ENCODE measurements at places on chromosomes 7 and 10.
A peak's percentile ranks its signal among the peaks of the same experiment; 100 is the strongest.

GRCh38 chr10:57247271-57247670 lies 886.2 kb upstream of the ZWINT start:
- no peak for DNase-seq

DNA sequence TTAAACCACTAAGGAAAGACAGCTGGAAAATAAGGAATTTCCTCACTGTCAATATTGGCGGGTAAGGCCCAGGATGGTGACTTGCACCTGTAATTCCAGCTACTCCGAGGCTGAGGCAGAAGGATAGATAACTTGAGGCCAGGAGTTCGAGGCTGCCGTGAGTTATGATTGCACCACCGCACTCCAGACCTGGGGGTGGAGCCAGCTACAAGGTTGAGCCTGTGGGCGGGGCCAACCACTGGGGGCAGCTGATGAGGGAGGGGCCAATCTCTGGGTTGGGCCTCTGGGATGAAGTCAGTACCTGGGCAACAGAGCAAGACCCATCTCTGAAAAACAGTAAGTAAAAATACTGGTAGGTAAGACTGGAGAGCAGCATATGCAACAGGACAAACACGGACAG lies 80.1 kb upstream of the ADO start:
- no peak for DNase-seq

DNA sequence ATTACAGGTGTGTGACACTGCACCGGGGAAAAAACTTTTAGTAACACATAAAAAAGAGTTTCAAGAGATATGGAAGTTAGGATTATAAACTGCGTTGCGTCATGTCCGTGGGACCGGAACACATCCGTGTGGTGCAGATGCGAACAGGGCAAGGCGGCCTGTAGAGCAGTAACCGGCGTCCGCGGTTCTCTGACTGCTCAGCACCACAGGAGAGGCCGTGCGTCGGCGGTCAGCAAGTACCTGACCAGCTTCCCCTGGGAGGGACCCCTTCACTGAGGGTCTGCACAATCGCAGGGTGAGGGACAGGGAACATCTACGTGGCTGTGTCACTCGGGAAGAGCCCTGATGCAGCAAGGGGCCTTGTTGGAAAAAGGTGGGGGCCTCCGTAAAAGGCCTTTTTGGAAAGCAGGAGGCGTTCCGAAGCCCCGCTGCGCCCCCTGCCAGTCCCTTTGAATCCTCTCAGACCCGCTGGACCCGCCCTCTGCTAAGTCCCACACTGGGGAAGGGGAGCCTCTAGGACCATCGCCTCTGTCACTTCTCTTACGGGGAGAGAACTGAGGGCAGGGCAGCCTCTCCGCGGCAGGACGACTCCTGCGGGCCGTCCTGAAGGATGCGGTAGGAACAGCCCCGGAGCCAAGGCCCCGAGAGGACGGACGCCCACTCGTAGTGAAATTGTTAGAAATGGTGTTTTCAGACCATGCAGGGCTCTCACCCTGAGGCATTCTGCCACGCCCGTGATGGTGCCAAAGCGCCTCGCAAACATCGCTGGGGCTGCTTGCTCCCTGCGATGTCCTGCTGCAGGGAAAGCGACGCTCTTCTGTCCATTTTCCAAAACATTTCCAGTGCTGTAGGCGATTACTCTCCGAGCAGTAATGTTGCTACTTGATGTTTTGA lies 771.6 kb upstream of the COBL start:
- no peak for DNase-seq

GRCh38 chr10:91614225-91614624 lies 18.6 kb downstream of the PPP1R3C start:
- DNase-seq: no peak

GRCh38 chr7:148153616-148154284 lies 436.8 kb upstream of the C7orf33 start:
- no peak for DNase-seq

DNA sequence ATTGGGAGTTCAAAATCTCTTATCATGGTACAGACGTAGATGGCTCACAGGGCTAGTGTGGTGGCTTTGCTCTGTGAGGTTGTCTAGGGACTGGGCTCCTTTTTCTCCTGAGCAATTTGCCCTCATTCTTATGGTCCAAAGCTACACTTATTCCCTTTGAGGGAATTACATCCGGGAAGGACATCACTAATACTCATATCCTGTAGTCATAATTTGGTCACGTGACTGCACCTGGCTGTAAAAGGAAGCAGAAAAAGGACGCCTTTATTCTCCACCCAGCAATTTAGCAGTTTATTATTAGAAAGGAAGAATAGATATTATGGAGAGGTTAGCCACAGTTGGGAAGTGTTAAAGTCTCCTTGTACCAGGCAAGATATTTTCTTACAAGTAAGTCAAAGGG lies 28.1 kb downstream of the ARID5B start:
- DNase-seq: no peak

DNA sequence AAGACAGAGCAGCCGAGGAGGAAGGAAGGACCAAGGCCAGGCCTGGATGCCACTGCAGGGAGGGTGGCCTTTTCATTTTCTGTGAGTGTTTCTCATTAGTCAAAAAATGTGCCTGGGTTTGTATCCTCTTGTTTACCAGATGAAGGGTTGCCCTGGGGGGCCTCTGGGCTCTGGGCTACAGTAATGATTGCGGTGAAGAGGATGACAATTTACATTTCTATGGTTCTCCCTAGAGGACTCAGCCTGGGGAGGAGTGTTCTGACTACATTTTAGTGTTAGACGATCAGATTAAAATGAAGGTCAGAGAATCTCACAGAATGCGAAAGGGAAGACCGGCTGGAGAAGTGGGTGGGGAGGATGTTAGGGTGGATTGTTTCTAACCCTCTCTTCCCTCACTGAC lies 108.0 kb upstream of the KMT2C start:
- DNase-seq: no peak

DNA sequence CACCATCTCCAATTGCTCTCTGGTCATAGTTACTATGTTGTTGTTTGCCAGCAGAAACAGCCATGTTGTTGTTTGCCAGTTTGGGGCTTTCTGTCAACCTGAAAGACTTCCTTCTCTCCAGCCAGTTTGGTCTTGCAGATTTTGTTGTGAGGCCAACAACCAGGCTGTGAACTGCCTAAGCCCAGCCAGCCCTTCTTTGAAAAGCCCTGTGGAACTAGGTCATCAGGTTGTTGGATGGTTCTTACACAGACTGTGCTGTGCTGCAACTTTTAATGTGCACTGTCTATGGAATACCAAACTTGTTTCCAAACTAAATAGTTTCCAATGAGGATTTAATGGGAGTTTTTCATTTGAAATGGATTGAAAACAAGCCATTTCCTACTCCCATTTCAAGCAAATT lies 592.7 kb upstream of the GALNT17 start:
- no peak for DNase-seq

DNA sequence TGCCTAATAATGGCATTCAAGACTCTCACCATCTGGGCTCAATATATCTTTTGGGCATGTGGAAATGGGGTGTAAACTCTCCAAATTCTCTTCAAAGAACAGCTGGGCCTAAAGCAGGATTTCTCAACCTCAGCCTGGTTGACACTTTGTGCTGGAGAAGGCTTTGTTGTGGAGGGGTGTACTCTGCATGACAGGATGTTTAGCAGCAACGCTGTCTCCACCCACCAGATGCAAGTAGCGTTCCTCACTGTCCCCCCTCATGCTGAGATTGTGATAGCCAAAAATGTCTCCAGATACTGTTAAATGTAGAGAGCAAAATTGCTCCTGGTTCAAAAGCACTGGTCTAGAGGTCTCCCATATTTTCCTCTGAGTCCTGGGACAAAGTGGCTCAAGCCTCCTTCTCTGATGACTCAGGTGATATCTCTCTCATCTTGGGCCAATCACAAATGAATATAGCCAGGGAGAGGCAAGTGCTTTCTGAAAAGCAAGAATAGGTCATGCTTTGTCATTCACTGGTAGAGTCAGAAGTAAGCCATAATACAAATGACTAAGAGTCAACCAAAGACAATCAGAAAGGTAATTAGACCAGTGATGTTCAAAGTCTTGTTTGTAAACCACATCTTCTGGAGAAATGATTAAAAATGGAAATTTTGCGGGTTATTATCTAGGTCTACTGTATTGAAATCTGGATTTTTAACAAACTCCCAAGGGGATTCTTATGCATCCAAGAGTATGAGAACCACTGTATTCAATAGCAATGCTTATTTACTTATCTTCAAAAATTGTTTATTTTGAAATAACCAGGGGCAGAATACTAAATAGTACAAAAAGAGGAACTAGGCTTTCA lies 330.8 kb downstream of the PTEN start:
- peak; percentile 7 for DNase-seq

- no peak for DNase-seq
These were observed 40.2 kb upstream of the FRMD4A start for GRCh38 chr10:14370894-14371293.

GRCh38 chr7:107505997-107506673 lies 36.3 kb downstream of the GPR22 start:
- no peak for DNase-seq

- no peak for DNase-seq
These were observed 670 bp upstream of the AGK start for GRCh38 chr7:141550386-141551093.

DNA sequence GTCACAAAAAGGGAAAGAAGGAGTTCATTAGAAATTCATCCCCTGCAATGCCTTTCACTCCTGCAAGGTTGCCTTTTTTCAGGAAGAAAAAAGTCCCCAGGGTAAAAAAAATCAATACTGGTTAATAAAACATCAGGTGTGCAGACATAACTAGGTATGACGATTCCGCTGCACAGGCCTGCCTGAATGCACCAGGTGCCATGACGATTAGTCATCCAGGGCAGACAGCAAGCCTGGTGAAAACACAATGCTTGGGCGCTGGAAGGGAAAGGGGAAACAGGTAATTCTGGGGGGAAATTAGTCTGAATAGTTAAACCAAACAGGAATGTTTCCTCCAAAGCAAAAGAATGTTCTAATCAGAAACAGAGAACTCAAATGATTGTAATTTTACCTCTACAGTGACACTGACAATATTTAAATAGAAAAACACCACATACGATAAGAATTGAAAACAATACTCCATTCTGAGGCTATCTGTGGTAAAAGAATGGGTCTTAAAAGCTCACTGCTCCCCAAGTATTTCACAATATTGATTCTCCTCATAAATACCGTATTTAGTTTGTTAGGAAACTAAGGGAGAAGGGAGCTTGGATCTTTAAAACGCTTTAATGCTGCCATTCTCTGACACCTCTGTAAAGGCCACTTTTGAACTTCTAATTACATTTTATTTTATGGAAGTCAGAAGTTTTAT lies 45.2 kb downstream of the VPS41 start:
- DNase-seq: no peak

DNA sequence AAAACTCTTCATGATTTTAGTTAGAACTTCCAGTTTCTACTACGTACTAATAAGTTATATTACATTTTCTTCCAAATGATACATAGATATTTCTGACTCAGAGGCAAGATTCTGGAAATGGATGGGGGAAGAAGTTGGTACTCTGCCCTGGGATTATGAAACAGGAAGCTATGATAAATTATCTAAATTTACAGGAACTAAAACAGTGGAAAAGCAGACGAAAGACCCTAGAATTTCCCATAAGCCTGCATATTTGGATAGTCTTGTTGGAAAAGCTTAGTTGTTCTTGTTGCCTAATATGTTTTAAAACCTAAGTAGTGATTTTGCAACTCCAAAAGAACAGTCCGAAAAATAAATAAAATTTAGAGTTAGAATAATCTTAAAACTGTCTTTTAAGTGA lies 21.8 kb downstream of the CFAP69 start:
- no peak for DNase-seq

GRCh38 chr10:126177417-126178030 lies 210.8 kb downstream of the ADAM12 start:
- DNase-seq: no peak

DNA sequence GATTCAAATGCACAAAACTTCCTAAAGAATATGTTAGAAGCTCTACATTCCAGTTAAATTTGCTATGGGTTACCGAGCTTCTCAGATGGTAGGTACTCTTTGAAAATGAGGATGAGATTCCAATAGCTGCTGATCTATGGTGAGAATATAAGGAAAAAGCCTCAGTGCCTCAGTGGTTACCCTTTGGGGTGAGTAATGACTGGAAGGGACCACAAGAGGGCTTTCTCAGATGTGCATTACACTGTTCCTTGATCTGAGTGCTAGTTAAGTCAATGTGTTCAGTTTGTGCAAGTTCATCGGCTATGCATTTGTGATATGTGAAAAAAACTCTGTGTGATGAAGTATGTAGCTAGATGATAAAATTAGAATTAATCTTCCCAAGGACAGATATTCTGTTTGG lies 3.5 kb downstream of the NRCAM start:
- DNase-seq: no peak

GRCh38 chr7:97013845-97014134 lies 8.4 kb downstream of the DLX6 start:
- no peak for DNase-seq

DNA sequence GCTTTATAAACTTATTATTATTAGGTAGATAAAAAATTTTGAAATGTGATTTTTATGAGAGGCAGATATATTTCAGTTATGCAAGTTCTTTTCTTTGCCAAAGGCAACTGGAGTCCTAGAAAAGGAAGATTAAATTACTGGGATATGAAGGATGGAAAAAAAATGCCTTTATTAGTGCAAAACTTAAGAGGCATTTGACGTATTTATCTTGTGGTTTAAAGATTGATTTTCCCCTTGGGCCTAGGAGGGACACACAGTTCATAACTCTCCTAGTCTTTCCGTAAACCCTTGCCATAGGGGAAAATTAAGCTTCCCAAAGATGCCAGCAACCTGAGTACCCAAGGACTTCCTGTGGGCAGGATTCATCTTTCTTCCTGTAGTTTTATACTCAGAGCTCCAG lies 3.1 kb upstream of the STEAP4 start:
- DNase-seq: no peak

DNA sequence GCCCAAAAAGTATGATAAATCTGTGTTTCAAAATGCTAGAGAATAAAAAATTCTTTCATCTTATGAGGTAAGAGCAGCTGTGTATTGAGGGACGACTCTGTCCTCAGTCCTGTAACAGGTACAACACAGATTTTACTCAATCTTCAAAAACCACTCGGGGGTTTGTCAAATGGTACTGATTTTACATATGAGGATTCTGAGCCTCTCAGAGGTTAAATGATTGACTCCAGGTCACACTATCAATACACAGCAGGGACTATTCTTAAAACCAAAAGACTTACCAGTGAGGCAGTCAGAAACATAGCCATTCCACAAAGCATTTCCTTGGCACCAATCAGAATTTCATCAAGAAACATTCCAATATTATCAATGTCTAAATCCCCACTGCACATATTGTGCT lies 95.5 kb downstream of the SGMS1 start:
- no peak for DNase-seq

- no peak for DNase-seq
These were observed 280.0 kb downstream of the CACNA2D1 start for GRCh38 chr7:82163586-82163985.

- no peak for DNase-seq
These were observed 53.0 kb downstream of the FAM241B start for GRCh38 chr10:69682955-69683474.

DNA sequence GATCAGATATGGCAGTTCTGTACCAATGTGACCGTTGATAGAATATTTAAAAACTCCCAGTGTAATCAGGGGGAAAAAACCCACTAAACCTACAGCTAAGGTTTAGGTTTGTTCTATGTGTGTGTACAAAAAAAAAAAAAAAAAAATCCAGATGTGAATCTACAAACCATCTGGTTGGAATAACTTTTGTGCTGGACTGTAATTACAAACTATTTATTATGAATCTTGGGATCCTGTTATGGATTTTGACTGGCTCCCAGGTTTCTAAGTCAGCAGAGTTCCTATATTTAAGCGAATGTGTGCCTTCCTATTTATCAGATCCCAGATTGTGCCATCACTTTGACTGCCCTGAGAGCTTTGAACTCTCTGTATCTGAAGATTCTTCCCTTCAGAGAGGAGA lies 29.1 kb downstream of the BMPER start:
- no peak for DNase-seq

GRCh38 chr7:907158-907980 lies 31.0 kb downstream of the GET4 start:
- DNase-seq: no peak
